ENCODE measurements at places on chromosomes 1 and 21.

DNA sequence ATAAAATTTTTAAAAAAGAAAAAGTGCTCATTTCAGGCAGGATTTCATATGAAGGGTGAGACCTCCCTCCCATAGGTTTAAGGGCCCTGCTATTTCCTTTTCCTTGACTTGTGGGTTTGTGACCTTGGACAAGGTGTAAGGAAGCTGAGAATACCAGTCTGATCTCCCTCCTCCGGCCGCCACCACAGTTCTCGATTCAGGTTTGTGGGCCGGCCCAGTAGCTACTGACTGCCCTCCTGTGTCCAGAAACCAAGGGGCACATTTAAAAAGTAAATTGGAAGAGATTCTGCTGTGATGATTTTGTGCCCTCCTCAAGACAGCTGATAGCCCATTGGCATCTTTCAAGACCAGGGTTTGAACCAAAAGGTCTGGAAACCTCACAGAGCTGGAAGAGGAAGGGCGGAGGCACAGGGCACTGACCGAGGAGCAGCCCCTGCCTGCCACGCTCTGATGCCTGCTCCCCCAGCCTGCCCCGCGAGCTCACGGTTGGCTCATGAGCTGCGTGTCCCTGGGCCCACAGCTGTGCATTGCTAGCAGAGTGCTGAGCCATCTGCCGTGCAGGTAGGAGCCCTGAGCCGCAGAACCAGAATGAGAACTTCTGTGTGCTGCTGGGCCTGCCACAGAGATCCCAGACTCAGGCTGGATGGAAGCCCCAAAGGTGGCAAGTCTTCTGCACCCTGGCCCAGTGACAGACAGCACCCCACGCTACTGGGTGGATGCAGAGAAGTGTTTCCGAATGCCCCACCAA lies 348.7 kb downstream of the NPHP4 start:
- no peak for DNase-seq

DNA sequence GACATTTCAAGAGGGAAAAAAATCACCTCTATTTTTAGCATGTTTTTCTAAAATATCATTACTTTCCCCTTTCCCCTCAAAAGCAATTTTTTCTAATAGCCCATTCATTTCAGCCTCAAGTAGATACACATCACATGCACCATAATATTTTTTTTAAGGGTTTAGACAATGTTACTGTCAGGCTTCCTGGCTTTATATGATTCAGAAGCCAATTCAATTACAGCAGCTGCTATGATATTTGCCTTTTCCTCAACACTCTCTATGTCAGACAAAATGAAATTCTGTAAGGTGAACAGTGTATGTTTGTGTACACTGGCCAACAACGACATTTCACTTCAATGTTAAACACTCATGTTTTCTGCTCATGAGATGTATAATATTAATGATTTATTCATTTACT lies 46.5 kb downstream of the OMA1 start:
- DNase-seq: no peak

GRCh38 chr1:31095298-31095981 lies 29.9 kb upstream of the PUM1 start:
- no peak for DNase-seq

GRCh38 chr1:101438359-101438758 lies 201.5 kb downstream of the S1PR1 start:
- DNase-seq: no peak

GRCh38 chr1:215114154-215114933 lies 31.8 kb downstream of the KCNK2 start:
- DNase-seq: no peak

DNA sequence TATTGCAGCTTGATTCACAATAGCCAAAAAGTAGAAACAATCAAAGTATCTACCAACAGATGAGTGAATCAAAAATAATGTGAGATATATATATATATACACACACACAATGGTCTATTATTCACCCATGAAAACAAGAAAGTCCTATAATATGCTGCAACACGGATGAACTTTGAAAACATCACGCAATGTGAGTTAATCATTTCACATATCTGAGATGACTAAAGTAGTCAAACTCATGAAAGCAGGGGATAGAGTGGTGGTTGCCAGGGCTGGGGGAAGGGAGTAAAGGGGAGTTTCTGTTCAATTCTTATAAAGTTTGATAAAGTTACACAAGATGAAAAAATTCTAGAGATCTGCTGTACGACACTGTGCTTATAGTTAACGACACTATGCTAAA lies 1234.8 kb downstream of the MRPL39 start:
- DNase-seq: no peak

- no peak for DNase-seq
Observed at GRCh38 chr1:244614879-244615278, 38.0 kb upstream of the DESI2 start.

GRCh38 chr1:53678507-53678906 lies 60.5 kb downstream of the GLIS1 start:
- DNase-seq: no peak

GRCh38 chr1:68473060-68473459 lies 23.3 kb upstream of the RPE65 start:
- DNase-seq: no peak

DNA sequence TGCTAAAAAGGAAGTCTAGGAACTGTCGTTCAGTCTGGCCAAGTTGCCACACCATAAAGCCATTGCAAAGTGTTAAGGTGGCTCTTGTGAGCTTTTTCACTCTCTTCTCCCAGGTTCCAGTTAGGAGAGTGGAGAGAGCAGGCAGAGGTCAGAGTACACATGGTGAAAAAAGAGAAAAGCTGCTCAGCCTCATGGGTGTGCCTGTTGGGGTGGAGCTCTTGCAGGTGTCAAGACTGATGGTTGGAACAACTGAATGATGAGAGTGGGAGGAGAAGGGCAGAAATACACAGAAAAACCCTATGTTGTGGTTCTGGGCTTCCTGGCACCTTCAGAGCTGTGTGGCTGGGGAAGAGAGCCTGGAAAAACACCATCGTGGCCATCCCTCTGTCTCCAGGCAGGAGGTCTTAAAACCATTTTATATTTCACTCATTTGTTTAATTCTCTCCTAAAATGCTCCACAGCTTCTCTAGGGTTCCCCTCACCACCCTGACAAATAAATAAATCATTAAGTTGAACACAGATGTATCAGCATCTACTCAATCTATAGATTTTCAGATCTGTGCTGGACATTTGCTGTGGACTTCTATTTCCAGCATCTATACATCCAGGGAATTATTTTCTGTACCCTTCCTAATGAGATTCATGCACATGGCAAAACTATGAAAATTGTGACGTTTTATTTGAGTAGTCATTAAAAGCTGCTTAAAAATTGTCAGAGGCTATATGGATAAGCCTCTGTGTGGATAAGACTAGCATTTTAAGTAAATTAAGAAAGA lies 17.5 kb downstream of the UBASH3A start:
- no peak for DNase-seq

GRCh38 chr1:167756730-167757405 lies 35.1 kb downstream of the MPZL1 start:
- no peak for DNase-seq

DNA sequence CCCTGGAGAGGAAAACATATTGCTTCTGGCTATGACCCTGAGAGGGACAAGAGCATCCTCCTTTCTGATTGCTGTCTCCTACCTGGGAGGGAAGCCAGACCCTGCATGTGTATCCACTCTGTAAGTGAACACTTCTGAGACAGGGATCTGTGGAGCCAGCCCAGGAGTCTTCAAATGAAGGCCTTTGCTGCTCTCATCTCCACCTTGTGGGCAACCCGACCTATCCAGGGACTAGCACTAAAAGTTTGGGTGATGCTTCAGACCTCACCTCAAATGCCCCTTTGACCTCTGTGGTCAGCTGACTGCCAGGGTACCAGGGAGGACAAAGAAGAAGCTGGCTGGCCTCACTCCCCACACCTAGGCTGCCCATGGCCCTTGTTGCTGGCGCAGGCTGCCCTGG lies 64.7 kb downstream of the KCND3 start:
- no peak for DNase-seq

DNA sequence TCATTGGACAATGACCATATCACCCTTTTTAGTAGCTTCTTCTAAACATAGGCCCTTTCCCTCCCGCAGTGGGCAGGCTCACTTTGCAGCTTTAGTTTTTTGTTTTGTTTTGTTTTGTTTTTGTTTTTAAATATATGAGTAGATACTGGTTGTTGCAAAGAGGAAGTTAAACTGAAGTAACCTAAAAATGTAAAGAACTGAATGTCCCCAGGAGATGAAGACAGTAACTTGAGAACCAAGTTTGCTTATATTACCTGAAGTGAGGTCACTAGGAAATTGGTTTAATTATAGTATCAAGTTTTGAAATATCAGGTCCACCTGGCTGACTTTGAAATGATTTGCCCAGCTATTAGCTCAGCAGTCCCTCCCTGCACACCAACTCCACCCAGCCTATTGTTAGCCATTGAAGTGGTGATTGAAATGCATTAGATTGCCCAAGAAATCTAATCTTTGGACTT lies 18.2 kb downstream of the SMAP2 start:
- no peak for DNase-seq

DNA sequence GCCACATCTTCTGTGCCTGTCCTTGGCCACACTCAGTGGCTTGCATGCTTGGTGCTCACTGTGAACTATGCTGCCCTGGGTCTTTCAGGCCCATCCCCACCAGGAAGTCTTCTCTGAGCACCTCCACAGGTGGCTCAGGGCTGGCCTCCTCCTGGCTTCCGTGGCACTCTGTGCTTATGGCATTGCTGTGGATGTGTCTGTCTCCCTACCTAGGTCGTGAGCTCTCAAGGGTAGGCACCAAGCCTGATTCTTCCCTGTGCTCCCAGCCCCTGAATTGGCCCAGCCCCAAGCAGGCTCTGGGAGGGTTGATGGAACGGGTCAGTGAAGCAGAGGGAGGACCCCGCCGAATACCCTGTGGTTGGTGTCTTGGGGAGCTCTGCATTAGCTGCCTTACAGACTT lies 197.7 kb upstream of the EDN2 start:
- no peak for DNase-seq

DNA sequence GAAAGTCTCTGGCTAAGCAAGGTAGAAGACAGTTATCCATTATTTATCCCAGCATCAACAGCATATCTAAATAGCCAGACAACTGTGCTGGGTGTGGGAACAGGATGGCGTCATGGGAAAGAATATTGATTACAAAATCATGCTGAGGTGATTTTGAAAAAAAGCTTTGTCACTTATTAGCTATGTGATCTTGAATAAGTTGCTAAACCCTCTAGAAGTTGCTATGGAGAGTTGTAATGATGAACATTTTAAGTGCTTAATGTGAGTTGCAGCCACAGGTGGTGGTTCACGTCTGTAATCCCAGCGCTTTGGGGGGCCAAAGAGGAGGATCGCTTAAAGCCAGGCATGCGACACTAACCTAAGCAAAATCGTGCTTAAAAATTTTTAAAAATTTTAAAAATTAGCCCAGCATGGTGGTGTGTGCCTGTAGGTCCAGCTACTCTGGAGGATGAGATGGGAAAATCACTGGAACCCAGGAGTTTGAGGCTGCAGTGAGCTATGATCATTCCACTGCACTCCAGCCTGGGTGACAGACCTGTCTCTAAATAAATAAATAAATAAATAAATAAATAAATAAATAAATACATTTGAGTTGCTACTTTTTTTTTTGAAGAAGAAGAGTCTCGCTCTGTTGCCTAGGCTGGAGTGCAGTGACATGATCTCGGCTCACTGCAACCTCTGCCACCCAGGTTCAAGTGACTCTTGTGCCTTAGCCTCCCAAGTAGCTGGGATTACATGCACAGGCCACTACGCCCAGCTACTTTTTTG lies 33.6 kb downstream of the WNT2B start:
- no peak for DNase-seq

GRCh38 chr1:42328916-42329496 lies 6.0 kb downstream of the FOXJ3 start:
- DNase-seq: no peak

DNA sequence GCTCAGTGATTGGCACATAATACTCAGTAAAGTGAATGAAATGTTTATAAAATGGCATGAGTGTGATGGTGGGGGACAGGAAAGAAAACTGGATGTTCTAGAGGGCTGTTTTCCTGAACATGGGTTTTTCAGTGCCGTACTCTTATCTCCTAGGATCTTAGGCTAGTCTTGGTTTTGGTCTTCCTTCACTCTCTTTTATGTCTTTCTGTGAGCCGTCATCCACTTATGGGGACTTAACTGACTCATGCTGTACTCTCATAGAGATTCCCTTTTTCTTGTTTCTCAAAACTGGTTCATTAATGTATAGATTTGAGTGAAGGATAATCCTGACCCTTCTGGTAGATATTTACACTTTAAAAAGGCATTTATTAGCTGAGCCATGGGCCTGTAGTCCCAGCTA lies 16.6 kb downstream of the AGO3 start:
- no peak for DNase-seq

- no peak for DNase-seq
Observed at GRCh38 chr1:194358208-194358581, 1171.8 kb upstream of the B3GALT2 start.

- no peak for DNase-seq
Observed at GRCh38 chr1:223229756-223230155, 86.7 kb upstream of the TLR5 start.

- no peak for DNase-seq
Observed at GRCh38 chr1:247482747-247483146, 24.8 kb upstream of the OR2B11 start.

- no peak for DNase-seq
Observed at GRCh38 chr1:33381977-33382376, 48.9 kb downstream of the PHC2 start.

- no peak for DNase-seq
Observed at GRCh38 chr1:68969441-68969840, 472.6 kb upstream of the DEPDC1 start.

DNA sequence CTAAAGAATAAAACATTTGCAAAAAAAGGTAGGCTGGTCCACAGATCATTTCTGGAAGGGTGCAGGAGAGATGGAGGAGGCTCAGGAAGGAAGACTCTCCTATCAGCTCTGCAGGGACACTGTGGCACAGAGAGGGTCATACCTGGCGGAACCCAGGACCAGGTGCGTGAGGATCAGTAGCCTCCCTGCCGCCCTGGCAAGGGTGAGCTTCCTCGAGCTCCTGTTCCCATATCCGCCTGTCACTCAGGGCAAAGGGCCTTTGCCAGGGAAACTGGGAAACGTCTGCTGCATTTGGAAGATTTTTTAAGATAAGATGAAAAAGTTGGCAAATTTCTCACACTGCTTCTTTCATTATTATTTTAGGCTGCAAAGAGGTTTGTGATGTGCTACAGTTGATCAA lies 112.1 kb upstream of the TIAM1 start:
- DNase-seq: no peak

DNA sequence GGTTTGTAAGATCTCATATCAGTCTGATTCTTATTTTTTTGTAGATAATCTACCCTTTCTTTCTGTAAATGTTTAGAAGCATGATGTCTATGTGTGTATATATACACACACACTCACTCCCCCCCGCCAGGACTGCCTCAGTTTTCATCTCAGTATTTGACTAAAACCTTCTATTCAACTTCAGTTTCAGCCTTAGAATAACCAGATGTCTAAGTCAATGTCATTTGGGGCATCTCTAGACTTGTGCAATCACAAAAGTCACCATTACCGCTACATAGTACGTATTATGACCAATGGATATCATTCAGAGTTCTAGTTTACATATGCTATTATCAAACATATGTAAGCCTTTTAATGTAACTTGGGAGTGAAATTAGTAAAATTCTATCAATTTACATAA lies 53.3 kb upstream of the BOLA1 start:
- DNase-seq: no peak
